Neural progenitor cell (in vitro differentiated cells): ENCODE measurements at places on chromosomes 5 and 9.

DNA sequence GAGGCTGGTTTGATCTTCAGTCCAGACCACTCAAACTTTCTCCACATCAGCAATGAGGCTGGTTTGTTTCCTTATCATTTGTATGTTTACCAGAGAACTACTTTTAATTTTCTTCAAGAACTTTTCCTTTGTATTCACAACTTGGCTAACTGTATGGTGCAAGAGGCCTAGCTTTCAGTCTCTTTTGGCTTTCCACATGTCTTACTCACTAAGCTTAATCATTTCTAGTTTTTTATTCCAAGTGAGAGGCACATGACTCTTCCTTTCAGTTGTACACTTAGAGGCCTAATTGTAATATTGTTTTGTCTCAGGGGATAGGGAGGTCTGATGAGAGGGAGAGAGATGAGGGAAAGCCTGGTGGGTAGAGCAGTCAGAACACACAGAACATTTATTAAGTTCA, 554.0 kb upstream of the ARRDC3 start:
- no peak for DNase-seq

- no peak for DNase-seq
Measured at GRCh38 chr5:66710557-66711088, 114.4 kb downstream of the MAST4 start.

- DNase-seq = no peak
Measured at GRCh38 chr5:1431896-1432295, 13.3 kb downstream of the SLC6A3 start.

GRCh38 chr5:52859628-52860027, 71.9 kb downstream of the ITGA1 start:
- DNase-seq = no peak

DNA sequence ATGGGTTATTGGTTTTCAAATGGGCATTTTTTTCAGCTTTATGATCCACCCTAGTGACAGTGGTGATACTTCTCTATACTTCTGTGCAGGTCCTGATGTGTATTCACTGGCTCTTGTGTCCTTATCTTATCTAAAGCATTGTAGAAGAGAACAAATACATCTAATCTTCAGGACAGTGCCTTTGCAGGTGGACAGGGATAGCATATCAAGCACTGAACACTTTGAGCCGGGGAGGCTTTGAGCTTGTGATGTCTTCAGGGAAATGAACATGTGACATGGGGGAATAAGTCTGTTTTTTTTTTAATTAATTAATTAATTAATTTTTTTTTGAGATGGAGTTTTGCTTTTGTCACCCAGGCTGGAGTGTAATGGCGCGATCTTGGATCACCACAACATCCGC, 115.5 kb upstream of the KLF4 start:
- DNase-seq = no peak

- peak; percentile 83 for DNase-seq
Measured at GRCh38 chr9:90642570-90643539, at the start of gene DIRAS2. Gene DIRAS2 (minus strand): TSS chr9:90642824. CDS start chr9:90613827, 28,997 bp downstream.

GRCh38 chr5:140821375-140822280, at the start of gene PCDHA5:
Gene PCDHA5 (plus strand): TSS chr5:140821613.
- no peak for DNase-seq

DNA sequence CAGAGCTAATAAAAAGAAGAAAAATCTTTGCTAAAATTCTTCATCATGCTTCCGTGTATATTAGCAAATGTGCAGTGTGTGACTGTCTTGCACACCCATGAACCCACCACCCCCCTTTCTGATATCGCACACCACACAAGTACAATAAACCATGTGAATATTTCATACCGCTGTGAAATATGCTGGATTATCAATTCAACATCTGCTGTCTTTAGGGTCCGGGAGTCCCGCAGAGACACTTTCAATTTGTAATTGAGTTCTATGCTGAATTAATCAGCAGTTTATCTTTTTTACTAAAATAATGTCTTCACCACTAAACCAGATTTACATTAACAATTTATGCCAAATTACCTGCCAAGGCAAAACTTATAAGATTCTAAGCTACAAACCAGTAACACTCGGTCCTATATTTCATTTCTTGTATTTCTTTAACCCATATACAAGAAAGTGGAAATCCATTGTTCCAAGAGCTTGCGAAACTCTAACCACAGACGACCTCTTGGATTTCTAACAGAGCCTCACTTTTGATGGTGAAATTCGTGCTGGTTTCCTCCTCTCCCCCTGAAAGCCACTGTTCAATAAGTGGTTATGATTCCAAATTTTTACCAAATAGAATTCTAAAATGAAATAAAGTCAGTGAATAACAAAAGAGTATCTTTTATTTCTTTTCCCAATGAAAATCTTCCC, 44.2 kb downstream of the PSMB7 start:
- no peak for DNase-seq

GRCh38 chr5:181265092-181265671, 4.2 kb upstream of the TRIM52 start:
- DNase-seq = peak; percentile 49
